ENCODE measurements at places on chromosomes 5 and 9.

DNA sequence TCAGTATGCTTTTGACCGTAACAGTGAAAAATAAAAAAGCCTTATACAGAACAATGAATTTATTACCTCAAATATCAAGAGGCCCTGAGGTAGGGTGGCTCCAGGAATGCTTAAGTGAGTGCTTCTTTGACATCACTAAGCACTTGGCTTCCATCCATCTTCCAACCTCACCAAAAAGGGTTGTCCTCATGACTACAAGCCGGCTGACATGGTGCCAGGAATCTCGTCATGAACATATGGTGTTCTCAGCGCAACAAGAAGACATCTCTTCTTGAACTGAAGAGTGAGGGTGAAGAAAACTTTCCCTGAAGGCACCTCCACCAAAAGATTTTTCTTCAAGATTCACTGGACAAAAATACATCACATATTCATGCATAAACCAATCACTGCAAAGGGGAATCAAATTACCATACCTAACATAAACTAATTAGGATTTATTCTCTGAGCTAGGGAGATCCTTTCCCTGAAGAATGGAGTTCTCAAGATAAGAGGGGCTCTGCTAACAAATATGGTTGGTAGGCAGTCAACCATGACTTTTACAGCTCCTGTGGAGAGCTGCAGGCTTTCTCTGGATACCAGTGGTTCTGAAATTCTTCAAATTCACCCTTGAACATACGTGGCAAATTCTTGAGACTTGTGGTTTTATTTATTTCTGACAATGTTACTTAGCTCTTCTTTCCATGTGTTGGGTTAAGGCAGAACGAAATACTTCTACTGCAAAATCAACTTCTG lies 49.5 kb downstream of the AGXT2 start:
- DNase-seq: no peak

DNA sequence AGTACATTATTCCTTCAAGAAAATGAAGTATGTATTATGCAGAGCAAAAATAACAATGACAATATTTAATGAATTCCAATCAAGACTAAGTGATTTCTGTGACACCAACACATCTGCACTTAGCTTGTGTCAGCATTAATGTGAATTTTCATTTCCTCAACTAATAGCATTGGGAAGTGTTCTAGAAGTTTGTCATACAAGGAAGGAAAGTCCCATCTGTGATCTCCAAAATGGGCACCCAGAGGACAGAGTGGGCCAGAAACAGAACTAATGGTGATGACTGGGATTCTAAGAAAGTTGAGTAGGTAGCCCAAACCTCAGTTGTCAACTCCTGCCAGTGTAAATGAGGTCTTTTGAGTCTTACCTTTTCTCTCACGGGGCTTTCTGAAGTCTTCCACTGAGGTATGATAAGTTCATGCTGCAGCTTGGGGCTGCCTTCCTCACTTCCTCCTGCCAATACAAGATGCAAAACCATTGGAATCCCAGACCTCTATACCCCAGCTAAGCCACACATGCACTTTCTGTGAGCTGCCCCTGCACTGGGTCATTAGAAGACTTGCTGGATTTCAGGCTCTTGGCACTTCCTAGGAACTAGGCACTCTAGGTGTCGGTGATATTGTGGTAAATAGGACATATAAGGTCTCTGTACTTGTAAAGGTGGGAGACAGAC lies 4.9 kb downstream of the ADAM19 start:
- no peak for DNase-seq

DNA sequence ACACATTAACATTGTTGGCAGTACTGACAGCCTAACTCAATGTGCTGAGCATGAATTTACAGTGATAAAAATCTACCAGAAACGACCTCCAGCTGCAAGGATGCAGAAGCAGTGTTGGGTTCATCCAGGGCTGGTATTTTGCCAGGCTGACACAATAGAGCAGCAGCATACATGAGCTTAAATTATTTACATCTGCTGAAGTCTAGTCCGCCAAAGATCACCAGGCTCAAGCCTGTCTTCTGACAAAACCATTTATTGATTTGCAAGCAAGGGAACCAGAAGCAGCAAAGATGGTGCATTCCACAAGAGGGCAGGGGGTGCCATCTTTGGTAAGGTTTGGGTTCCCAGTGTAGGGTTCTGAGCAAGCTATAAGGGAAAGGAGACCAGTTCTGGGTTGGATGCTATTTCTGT lies 8.7 kb upstream of the C5orf34 start:
- DNase-seq: no peak

DNA sequence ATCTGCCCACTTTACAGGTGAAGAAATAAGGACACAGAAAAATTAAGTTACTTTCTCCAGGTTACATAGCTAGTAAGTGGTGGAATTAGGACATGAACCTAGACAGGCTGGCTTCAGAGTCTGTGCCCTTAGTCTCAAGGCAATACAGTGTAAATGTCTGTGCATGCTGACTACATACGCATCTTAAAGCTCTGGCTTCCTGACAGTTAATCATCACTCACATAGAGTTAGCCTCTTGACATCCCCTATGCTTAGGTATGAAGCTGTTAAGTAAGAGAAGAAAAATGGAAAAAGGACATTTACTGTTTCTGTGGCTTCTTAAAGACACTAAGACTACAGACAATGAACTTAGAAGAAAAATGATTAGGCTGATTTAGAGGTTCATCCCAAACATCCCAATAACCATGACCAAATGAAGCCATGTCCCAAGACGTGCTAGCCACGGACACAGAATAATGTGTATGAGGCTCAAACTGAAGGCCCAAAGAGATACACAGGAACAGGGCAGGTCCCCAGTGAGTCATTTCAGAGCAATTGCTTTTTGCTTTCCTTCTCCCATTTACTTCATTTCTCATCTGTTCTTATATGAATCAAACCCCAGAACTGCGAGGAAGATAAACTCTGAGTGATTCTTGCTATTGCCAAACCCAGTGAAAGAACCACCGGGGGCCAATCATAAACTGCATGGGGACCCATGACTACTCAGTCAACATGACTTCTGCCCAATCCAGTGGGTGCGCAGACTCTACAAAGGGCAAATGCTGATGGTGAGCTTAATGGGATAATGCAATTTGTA lies 100.0 kb upstream of the IFNK start:
- no peak for DNase-seq

DNA sequence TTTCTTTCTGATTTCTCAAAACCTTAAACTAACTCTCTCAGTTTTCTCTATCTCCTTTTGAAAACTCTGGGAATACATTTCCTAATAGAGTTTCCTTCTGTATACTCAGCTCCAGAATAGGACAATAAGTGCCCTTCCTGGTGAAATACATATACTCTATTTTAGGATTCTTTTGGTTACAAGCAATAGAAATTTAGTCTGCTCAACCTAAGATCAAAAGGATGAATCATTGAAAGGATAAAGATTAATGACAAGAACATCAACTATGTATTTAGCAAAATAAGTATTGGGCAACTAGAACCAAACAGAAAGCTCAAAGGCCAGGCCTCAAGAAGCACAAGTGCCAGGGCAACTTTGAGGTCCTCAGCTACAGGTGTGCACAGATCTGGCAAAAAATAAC lies 127.1 kb downstream of the ADAMTSL1 start:
- no peak for DNase-seq

GRCh38 chr9:123235448-123235847 lies 32.9 kb downstream of the STRBP start:
- DNase-seq: no peak

GRCh38 chr9:94911211-94911610 lies 184.7 kb downstream of the AOPEP start:
- no peak for DNase-seq

DNA sequence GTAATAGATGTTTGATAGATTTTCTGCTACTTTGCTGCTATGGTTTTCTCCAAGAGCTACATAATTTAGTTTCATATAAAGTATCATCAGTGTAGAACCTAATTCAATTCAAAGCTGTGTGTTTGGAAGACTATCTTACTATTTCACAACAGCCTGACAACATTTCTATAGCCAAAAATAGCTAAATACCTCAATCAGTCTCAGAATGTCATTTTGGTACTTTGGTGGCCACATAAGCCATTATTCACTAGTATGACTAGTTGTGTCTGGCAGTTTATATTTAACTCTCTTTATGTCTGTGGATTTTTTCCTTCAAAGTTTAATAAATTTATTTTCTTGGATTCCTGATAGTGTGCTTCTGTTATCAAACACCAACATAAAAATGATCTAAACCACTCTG lies 35.1 kb upstream of the CCDC152 start:
- no peak for DNase-seq

GRCh38 chr9:112755016-112755427 lies 4.5 kb downstream of the SNX30 start:
- DNase-seq: no peak

DNA sequence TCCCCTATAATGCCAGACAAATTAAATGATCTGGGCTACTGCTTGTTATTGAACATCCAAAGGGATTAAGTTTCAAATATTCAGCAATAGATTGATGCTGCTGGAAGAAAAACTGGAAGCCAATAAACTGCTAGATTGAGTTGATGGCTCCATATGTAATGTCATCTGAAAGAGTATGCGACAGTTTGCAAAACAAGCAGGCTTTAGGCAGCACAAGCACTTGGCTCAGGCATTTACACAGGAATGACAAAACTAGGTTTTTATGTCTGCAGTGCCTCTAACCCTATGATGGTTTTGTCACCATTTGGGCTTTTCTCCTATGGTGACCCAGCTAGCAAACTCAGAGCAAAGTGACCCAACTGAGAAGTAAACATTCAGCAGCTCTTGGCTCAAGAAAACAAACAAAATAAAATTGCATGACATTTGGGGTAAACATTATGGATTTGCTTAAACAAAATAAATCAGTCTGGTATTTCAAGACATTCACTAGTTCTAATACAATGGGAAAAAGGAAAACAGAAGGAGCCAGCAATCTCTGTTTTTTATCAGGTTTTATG lies 978.5 kb downstream of the DTWD2 start:
- no peak for DNase-seq

- no peak for DNase-seq
Measured at GRCh38 chr5:81638471-81638870, 112.4 kb downstream of the SSBP2 start.

Measured in HL-60 (cell line).